Activated T-cell treated with anti-CD3 and anti-CD28 coated beads, Interleukin-2, amount 50 U/mL, for 72 hours (primary cell): ENCODE measurements at places on chromosomes 16 and 17.
A peak's percentile ranks its signal among the peaks of the same experiment; 100 is the strongest.

DNA sequence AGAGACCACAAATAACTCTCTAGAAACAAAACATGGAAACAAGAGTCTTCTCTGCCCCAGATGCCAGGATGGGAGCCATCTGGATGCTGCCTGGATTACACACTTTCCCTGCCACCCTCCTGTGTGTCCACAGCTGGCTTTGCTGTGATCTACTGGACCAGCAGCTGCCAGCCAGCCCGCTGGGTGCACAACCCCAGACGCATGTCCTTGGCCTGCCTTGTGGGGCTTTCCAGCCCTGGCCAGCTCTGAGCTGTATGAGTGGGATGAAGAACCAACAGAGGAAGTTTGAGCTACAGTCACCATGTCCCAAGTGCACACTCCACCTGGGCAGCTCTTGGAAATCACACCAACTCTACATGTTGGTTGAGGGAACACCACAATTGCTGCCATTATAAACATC, 57.0 kb upstream of the TNRC6C start:
- H3K27me3 ChIP-seq, result peaks cover 7% of the 10 kb centered on the region
- H3K4me1 ChIP-seq, result no peaks in the 10 kb centered on the region
- DNase-seq, result no peak
- no peak overlapping the region for H3K27ac ChIP-seq
- no peaks in the 10 kb centered on the region for H3K36me3 ChIP-seq

- no peak overlapping the region for H3K27ac ChIP-seq
- no peak for DNase-seq
- H3K27me3 ChIP-seq, result peaks cover 64% of the 10 kb centered on the region
- no peak overlapping the region for H3K4me3 ChIP-seq
Observed at GRCh38 chr17:50209472-50210239, 8.2 kb upstream of the COL1A1 start.

DNA sequence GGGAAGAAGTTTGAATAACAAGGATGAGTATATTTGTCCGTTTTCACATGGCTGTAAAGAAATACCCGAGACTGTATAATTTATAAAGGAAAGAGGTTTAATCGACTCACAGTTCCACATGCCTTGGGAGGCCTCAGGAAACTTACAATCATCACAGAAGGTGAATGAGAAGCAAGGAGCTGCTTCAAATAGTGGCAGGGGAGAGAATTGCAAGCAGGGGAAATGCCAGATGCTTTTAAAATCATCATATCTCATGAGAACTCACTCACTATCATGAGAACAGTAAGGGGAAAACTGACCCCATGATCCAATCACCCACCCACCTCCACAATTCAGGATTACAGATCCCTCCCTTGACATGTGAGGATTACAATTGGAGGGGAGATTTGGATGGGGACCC, 212.8 kb upstream of the CDH8 start:
- no peak overlapping the region for H3K27ac ChIP-seq
- no peaks in the 10 kb centered on the region for H3K27me3 ChIP-seq
- no peak overlapping the region for H3K4me3 ChIP-seq
- DNase-seq, result no peak
- H3K36me3 ChIP-seq, result no peaks in the 10 kb centered on the region

- H3K27ac ChIP-seq, result no peak overlapping the region
- DNase-seq, result no peak
- peaks cover 80% of the 10 kb centered on the region for H3K27me3 ChIP-seq
- H3K4me1 ChIP-seq, result peaks cover 40% of the 10 kb centered on the region
- H3K36me3 ChIP-seq, result peaks cover 2% of the 10 kb centered on the region
Observed at GRCh38 chr17:73163043-73163442, 1.8 kb upstream of the SSTR2 start.

GRCh38 chr17:67200727-67201301, 44.2 kb downstream of the HELZ start:
- H3K36me3 ChIP-seq, result peaks cover 15% of the 10 kb centered on the region
- no peak overlapping the region for H3K27ac ChIP-seq
- no peaks in the 10 kb centered on the region for H3K27me3 ChIP-seq
- no peak overlapping the region for H3K4me3 ChIP-seq
- no peak for DNase-seq
- peaks cover 14% of the 10 kb centered on the region for H3K4me1 ChIP-seq

- peaks cover 17% of the 10 kb centered on the region for H3K27me3 ChIP-seq
- no peaks in the 10 kb centered on the region for H3K36me3 ChIP-seq
- H3K27ac ChIP-seq, result no peak overlapping the region
Observed at GRCh38 chr16:71396594-71396993, 38.1 kb downstream of the CALB2 start.

- H3K36me3 ChIP-seq, result no peaks in the 10 kb centered on the region
- H3K4me3 ChIP-seq, result no peak overlapping the region
- no peak overlapping the region for H3K27ac ChIP-seq
- no peaks in the 10 kb centered on the region for H3K4me1 ChIP-seq
- no peak for DNase-seq
Observed at GRCh38 chr17:236641-237405, 55.4 kb upstream of the DOC2B start.

DNA sequence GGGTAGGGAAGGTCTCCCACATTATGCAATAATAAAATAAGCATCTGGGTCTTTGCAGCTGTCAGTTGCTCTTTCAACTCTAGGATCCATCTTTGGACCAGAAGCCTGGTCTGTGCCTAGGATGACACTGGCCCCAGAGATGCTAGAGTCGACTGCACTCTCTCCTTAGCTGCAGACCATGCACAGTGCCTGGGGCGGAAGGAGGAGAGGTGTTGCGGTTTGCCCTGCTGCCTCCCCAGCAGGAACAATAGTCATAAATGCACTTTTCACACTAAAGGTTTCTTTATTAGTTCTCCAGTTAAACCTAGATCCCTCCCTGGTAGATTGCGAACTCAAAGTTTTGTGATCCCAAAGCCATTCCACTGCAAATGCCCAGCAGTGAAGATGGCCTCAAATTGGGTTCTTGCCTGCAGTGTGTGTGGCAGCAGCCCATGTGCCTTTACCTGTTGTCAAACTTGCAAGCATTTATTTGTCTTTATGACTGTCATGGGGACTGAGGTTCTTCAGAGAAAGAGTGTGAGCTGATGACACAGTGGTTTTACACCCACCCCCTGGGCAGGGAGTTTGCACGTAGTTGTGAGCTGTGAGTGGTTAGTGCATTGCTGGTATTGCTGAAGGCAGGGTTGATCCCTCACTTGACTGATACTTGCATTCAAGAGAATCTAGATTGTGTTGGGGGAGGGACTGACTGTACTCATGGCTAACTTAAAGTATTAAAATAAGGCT, 10.3 kb downstream of the ATXN1L start:
- H3K27ac ChIP-seq, result peak overlapping the region; percentile 61
- peaks cover 59% of the 10 kb centered on the region for H3K4me1 ChIP-seq
- H3K4me3 ChIP-seq, result peak overlapping the region; percentile 57
- no peaks in the 10 kb centered on the region for H3K27me3 ChIP-seq
- peak; percentile 49 for DNase-seq
- H3K36me3 ChIP-seq, result no peaks in the 10 kb centered on the region

- H3K36me3 ChIP-seq, result peaks cover 2% of the 10 kb centered on the region
- peaks cover 14% of the 10 kb centered on the region for H3K27me3 ChIP-seq
- H3K4me3 ChIP-seq, result no peak overlapping the region
- no peak for DNase-seq
Observed at GRCh38 chr16:82201926-82202325, 31.9 kb upstream of the MPHOSPH6 start.

- DNase-seq, result no peak
- H3K4me3 ChIP-seq, result no peak overlapping the region
- H3K36me3 ChIP-seq, result no peaks in the 10 kb centered on the region
- H3K27me3 ChIP-seq, result peaks cover 52% of the 10 kb centered on the region
- no peak overlapping the region for H3K27ac ChIP-seq
- H3K4me1 ChIP-seq, result no peaks in the 10 kb centered on the region
Observed at GRCh38 chr17:31629696-31630470, 229.2 kb downstream of the COPRS start.

DNA sequence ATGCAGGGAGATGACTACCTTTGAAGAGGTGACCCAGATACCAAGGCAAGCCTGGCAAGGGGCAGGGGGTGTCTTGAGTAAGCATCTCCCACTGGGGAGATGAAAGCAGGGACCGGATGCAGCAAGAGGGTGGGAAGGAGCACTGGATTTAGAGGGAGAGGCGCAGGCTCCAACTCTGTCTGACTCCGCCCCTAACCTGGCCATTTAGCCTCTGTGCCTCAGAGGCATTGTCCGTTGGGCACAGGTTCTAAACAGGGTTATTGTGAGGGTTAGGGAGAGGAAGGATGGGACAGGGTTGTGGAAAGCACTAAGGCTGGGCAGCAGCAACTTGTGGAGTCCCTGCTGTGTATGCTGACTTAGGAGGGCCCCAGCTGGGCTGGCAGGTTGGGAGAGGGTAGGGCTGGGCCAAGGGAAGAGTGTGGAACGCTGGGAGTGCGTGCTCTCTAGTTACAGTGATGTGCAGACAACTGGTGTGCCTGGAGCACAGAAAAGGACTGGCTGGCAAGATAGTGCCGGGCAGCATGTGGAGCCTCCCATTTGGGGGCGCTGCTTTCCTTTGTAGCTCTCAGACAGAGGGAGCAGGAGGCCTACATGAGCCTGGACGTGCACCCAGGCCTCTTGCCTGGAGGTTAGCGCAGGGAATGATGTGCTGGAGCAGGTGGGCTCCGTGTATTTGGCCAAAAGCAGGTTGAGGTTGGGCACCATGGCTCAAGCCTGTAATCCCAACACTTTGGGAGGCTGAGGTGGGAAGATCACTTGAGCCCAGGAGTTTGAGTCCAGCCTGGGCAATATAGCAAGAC, 26.2 kb downstream of the TBX2 start:
- H3K4me3 ChIP-seq, result no peak overlapping the region
- no peaks in the 10 kb centered on the region for H3K36me3 ChIP-seq
- no peak for DNase-seq
- H3K27ac ChIP-seq, result no peak overlapping the region
- peaks cover 48% of the 10 kb centered on the region for H3K27me3 ChIP-seq

- H3K27me3 ChIP-seq, result no peaks in the 10 kb centered on the region
- no peak for DNase-seq
- no peak within 1 kb of the TSS for H3K27ac ChIP-seq
- peaks cover 10% of the 10 kb centered on the region for H3K4me1 ChIP-seq
Observed at GRCh38 chr17:5234645-5235576, at the start of gene SCIMP. TSS of gene SCIMP (minus strand) at chr17:5234860. CDS start at chr17:5234755, 105 bp downstream.

DNA sequence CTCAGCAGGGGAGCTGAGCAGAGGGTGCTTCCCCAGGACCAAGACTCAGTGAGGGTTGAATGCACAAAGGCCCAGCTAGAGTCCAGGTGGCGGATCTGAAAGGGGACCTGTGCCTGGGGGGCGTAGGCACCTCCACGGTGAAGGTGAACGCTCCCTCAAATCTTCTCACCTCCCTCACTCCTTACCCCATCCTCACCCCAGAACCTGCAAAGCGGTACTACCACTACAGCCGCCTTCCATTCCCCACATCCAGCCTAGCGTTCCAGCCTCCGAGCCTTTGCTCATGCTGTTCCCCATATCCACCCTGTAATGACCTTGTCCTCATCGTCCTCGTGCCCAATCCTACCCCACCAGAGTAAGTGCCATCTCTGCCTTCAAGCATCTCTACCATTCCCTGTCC, 30.6 kb downstream of the TRPV3 start:
- no peaks in the 10 kb centered on the region for H3K27me3 ChIP-seq
- no peak for DNase-seq
- H3K27ac ChIP-seq, result no peak overlapping the region
- no peaks in the 10 kb centered on the region for H3K4me1 ChIP-seq
- H3K36me3 ChIP-seq, result no peaks in the 10 kb centered on the region

DNA sequence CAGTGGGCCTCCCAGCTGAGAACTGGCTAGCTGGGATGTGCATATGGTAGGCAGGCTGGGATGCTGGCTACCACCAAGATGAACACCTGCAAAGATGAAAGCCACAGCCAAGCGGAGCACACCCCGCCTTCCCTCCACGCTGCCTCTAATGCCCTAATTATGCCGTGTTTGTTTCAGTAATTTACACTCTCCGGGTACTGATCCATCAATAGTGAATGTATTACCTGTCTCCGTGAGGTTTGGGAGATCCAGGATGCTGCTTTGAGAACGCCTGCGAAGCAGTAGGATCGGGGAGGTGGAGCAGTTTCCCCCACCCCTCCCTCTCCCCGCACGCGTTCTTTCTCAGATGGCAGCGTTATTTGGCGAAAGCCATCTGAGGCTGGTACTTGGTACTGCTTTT, 28.9 kb upstream of the GSE1 start:
- H3K4me1 ChIP-seq, result peaks cover 25% of the 10 kb centered on the region
- no peak overlapping the region for H3K4me3 ChIP-seq
- H3K27me3 ChIP-seq, result no peaks in the 10 kb centered on the region
- no peak for DNase-seq
- no peak overlapping the region for H3K27ac ChIP-seq

DNA sequence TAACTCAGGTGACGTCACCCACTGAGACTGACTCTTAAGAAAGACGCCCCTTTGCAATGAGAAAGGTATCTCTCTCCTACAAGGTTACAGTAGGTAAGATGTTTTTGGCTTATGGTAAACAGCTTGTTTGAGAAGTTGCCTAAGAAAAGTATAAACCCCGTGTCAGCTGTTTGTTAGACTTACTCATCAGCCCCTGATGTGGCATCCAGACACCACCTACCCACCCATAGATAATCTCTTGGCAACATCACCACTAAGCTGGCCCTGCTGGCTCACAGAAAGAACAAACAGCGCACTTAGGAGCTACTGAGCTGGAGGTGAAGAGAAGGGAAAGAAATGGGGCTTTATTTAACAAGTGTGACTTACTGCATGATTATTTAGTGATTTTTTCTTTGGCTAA, 121.0 kb downstream of the PARN start:
- no peak overlapping the region for H3K4me3 ChIP-seq
- DNase-seq, result no peak
- peaks cover 11% of the 10 kb centered on the region for H3K4me1 ChIP-seq

- H3K4me3 ChIP-seq, result no peak overlapping the region
- peaks cover 41% of the 10 kb centered on the region for H3K4me1 ChIP-seq
- H3K27ac ChIP-seq, result no peak overlapping the region
- no peaks in the 10 kb centered on the region for H3K27me3 ChIP-seq
- DNase-seq, result no peak
Observed at GRCh38 chr17:32222621-32223020, 43.0 kb upstream of the RHBDL3 start.

- H3K27me3 ChIP-seq, result no peaks in the 10 kb centered on the region
- no peaks in the 10 kb centered on the region for H3K4me1 ChIP-seq
- H3K4me3 ChIP-seq, result no peak overlapping the region
- no peak overlapping the region for H3K27ac ChIP-seq
- DNase-seq, result no peak
- H3K36me3 ChIP-seq, result peaks cover 1% of the 10 kb centered on the region
Observed at GRCh38 chr17:70091005-70091568, 16.1 kb downstream of the KCNJ16 start.

DNA sequence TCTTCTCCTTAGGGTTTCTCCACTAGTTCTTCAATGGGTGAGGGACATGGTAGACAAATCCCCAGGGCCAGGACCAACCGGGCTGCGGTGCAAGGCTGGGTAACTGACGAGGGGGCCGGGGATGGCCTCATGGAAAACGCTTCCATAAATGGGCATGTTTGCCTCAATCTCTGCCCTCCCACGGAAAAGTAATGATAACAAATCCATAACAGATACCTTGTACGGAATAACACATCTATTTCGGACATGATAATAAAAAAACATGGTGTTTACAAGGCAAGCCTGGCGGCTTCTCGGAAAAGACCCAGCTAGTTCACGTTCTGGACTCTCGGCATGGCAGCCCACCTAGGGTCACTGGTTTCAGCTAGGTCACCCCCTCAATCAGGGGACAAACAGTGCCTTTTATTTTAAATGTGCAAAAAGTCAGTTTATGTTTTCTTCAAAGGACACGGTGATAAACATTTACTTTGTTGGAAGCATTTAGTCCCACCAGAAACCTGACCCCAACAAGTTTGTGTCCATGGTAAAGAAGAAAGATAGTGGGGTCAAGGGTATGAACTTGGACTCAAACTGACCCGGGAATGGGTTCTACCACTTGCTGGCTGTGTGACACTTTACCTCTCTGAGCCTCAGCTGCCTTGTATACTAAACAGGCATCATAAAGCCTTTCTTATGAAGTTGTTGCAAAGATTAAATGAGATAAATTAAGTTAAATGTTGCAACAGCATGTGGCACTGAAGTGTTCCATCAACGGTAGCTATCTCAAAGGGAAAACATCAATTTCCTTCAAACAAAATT, 1.7 kb downstream of the MYH11 start:
- DNase-seq, result no peak
- no peak overlapping the region for H3K27ac ChIP-seq
- peaks cover 46% of the 10 kb centered on the region for H3K27me3 ChIP-seq
